CD4-positive, alpha-beta memory T cell (primary cell): ENCODE measurements at places on chromosomes 5 and 9. TPM values are rescaled to one million over a fixed set of nuclear protein-coding genes. Genes with fewer than 3 reads are reported as not detected.

The FOXD4L5 gene
- total RNA-seq = 0.30 TPM

- no peaks in the 10 kb centered on the region for H3K4me1 ChIP-seq
- no peaks in the 10 kb centered on the region for H3K36me3 ChIP-seq
- DNase-seq = no peak
- no peak overlapping the region for H3K4me3 ChIP-seq
- H3K27me3 ChIP-seq = no peaks in the 10 kb centered on the region
Observed at GRCh38 chr5:59756373-59757035, 137.0 kb downstream of the PDE4D start.

DNA sequence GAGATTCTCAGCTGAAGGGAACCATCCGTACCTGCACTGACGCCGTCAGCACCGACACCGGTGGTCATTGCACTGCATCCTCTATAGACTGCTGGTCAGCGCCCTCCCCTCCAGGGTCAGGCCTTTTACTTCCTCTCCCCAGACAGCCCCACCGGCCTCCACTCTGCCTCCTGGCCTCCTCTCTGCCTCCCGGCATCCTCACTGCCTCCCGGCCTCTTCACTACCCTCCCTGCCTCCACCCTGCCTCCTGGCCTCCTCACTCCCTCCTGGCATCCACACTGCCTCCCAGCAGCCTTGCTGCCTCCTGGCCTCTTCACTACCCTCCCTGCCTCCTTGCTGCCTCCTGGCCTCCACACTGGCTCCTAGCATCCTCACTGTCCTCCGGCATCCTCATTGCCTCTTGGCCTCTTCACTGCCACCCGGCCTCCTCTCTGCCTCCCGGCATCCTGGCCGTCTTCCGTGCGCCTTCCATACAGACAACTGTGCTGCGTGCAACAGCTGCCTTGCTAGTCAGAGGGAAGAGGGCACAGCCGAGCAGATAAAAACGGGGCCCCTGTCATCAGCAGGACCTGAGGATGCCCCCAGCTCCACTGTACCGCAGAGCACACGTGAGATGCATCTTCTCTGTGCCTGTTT, 62.0 kb downstream of the VAV2 start:
- DNase-seq = no peak
- H3K36me3 ChIP-seq = no peaks in the 10 kb centered on the region
- H3K4me1 ChIP-seq = no peaks in the 10 kb centered on the region
- no peak overlapping the region for H3K4me3 ChIP-seq
- no peak overlapping the region for H3K27ac ChIP-seq
- no peaks in the 10 kb centered on the region for H3K27me3 ChIP-seq

GRCh38 chr5:79505138-79505537, 8.8 kb downstream of the HOMER1 start:
- H3K4me1 ChIP-seq = no peaks in the 10 kb centered on the region
- H3K27ac ChIP-seq = no peak overlapping the region
- no peaks in the 10 kb centered on the region for H3K27me3 ChIP-seq
- DNase-seq = no peak

DNA sequence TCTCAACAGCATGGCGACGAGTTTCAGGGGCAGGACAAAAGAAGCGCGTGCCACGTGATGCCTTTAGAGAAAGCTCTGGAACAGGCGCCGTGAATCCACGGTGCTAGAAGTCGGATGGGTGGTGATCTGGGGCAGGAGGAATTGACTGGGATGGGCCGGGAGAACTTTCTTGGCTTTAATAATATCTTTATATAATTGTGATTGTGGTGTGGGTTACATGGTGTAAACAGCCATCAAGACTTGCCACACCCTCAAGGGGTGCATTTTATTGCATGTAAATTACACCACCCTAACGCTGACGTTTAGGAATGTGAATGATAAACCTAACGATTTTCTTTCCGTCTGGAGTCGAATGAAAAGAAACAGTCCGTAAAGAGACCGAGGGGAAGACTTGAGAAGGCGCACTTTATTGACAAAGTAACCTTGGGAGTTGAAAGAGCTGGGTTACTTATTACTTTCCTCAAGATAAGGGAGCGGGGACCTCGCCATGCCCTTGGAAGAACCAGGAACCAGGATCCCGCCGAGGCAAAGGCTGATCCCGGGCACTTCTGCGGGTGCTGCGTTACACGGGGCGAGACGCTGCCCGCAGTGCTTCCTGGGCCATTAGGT, 8.5 kb downstream of the NRARP start:
- H3K4me3 ChIP-seq = no peak overlapping the region
- H3K27me3 ChIP-seq = peaks cover 12% of the 10 kb centered on the region
- no peaks in the 10 kb centered on the region for H3K36me3 ChIP-seq
- peaks cover 6% of the 10 kb centered on the region for H3K4me1 ChIP-seq

The PCDHGA4 gene
- 0.47 TPM for total RNA-seq
